Esophagus mucosa (tissue), 1 donor: ENCODE measurements at places on chromosomes 12 and 14. TPM values are rescaled to one million over a fixed set of nuclear protein-coding genes. Genes with fewer than 3 reads are reported as not detected.

GRCh38 chr14:44962334-44963043 is 499 bp downstream of the TOGARAM1 start:
- ATAC-seq, result peak; percentile 54

- no peak for ATAC-seq
These were observed 41.0 kb downstream of the FOXA1 start for GRCh38 chr14:37553935-37554550.

- ATAC-seq, result no peak
These were observed 41.7 kb downstream of the PPM1H start for GRCh38 chr12:62893276-62893675.

DNA sequence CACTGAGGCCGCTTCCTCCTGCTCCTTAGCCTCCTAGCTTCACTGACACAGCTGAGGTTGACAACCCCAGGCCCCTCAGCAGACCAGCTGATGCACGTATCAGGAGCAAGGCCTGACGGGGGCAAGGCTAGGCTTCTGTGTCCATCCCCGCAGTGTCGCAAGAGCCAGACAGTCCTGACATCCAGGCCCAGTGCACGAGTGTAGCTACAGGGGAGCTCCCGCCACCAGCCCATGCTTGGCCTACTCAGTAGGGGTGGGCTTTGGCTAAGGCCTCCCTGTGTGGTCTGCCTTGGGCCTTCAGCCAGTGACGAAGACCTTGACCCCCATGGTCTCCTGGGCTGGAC is 179.1 kb downstream of the DPF3 start:
- ATAC-seq, result peak; percentile 6

DNA sequence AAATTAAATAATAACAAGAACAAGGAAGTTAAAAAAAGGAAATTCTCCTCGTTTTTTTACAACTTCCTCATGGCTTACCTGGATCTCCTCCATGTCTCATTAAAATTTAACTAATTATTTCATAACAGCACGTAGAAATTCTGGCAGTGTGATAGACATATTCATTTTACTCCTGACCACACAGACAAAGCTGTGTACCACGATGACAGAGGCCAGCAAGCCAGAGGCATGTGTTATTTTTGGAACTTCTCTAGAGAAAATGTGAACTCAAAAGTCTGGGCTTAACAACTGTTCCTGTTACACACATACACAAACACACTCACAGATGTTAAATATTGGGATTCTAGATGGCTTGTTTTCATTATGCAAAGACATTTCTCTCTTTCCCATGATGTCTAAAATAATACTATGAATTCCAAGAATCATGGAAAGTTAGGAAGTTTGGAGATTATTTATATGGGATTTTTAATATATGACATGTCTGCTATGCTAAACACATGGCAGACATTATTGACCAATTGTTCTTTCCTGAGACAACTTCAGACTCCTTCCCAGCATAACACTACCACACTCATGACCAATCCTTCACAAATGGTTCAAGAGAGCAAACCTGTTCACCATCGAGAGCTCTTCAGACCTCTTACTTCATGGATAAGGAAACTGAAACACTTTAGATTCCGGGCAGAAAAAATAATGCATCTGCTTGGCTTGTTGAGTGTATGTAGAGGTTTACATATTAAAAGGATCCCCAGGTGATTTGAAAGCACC is 158.7 kb downstream of the DACT1 start:
- ATAC-seq, result no peak

Gene FANCM
- total RNA-seq, result 4.9 TPM

Gene CPM
- 8.2 TPM for total RNA-seq

Gene PLEKHD1
- not detected for total RNA-seq

Gene DDN
- total RNA-seq, result 0.28 TPM

Gene PCED1B
- 1.7 TPM for total RNA-seq

Gene MYH6
- total RNA-seq, result not detected

Gene LHX5
- not detected for total RNA-seq

Gene L3HYPDH
- 11.5 TPM for total RNA-seq
